D721Med (cell line): ENCODE measurements at places on chromosomes 3 and 15.

- no peak for DNase-seq
These were observed 247.5 kb downstream of the MBNL1 start for GRCh38 chr3:152516216-152516615.

GRCh38 chr15:63348392-63348791, 33.3 kb downstream of the CA12 start:
- no peak for DNase-seq

GRCh38 chr3:69972672-69973071, 26.9 kb upstream of the SAMMSON start:
- no peak for DNase-seq

- no peak for DNase-seq
These were observed 26.6 kb downstream of the CA12 start for GRCh38 chr15:63354821-63355650.

DNA sequence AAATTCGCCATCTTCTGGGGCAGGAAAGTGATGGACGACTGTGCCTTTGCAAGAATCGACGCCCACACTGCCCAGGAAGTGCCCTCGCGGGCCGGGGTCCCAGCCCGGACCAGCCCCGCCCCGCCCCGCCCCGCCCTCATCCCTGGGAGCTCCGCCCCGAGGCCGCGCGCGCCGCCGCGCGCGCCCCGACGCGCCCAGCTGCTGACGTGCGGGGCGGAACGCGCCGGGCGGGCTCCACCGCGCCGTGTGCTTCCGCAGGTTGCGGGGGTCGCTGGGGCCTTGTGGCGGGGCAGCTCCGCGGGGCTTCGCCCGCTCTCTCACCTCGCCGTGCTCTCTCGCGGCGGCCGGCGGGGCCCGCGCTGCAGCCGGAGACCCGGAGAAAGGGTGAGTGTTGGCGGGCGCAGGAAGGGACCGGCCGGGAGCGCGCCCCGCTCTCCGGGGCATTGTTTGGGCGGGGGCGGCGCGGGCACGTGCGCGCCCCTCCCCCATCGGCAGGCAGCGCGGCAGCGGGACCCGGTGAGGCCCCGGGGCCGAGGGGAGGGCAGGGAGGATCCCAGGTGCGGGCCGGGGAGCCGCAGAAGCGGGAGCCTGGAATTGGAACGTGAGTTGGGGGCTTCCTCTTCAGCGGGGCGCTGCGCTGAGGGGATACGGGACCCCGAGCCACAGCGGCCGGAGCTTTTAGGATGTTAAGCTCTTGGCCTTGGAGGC, at the start of gene YEATS2:
Gene YEATS2 (plus strand): TSS at position 188 of the 708 bp plus-strand sequence. CDS start 17,366 bp downstream, outside the sequence.
- peak; percentile 76 for DNase-seq
